ENCODE measurements at places on chromosomes 3 and 15. TPM values are rescaled to one million over a fixed set of nuclear protein-coding genes. Genes with fewer than 3 reads are reported as not detected.
A peak's percentile ranks its signal among the peaks of the same experiment; 100 is the strongest.

- peak; percentile 26 for DNase-seq
Measured at GRCh38 chr3:133547432-133548041, 25.9 kb upstream of the CDV3 start.

DNA sequence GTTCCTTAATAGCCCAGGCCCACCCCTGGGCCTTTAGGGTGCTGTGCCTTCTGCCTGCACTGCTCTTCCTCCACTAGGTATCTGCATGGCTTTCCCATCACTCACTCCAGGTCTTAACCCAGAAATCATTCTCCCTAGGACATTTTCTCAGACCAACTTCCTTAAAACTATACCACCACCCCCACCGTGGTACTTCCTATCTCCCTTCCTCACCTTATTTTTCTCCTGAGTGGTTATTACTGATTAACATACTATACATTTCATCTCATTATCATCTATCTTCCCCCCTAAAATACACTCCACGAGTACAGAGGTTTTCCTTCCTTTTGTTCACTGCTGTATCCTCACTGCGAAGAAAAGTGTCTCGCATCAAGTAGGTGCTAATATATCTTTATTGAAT is 115.2 kb downstream of the ANO10 start:
- DNase-seq: no peak

Gene MINAR1
- polyA plus RNA-seq: 0.73 TPM

Gene TNNC1
- 17.8 TPM for polyA plus RNA-seq

Gene ZBTB47
- polyA plus RNA-seq: 16.3 TPM

- peak; percentile 28 for DNase-seq
Measured at GRCh38 chr15:59657635-59658125, 365 bp upstream of the GTF2A2 start.

Gene SERPINI1
- polyA plus RNA-seq: 11.3 TPM

Gene HEMK1
- 25.6 TPM for polyA plus RNA-seq

- DNase-seq: peak; percentile 58
Measured at GRCh38 chr15:53625962-53626845, 133.3 kb downstream of the WDR72 start.

Gene SEMA3G
- 5.9 TPM for polyA plus RNA-seq

Gene SLC35G2
- polyA plus RNA-seq: 5.7 TPM

Gene TMEM212
- 3.2 TPM for polyA plus RNA-seq

DNA sequence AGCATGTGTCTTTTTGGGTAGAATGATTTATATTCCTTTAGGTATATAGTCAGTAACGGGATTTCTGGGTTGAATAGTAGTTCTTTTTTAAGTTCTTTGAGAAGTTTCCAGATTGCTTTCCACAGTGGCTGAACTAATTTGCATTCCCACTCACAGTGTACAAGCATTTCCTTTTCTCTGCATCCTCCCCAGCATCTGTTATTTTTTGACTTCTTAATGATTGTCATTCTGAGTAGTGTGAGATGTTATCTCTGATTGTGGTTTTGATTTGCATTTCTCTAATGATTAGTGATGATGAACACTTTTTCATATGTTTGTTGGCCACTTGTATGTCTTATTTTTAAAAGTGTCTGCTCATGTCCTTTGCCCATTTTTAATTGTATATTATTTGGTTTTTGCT is 337.6 kb downstream of the EFHB start:
- no peak for DNase-seq

DNA sequence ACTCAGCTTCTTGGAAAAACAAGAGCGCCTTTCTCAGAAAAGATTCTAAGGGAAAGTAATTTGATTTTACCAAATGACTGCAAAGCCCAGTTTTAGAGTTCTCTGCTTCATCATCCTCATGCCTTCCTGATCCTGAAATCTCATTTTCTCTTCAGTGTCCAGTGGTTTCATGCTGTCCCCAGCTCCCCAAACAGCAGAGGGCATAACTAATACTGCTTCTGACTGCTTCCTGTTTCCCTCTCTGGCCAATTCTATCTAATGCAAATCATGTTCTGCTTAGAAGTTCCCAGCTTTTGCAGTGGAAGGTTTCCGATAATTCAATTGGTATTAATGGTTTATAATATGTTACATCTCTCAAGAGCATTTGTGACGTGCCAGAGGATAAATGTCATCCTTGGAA is 161.1 kb downstream of the CLSTN2 start:
- DNase-seq: no peak

DNA sequence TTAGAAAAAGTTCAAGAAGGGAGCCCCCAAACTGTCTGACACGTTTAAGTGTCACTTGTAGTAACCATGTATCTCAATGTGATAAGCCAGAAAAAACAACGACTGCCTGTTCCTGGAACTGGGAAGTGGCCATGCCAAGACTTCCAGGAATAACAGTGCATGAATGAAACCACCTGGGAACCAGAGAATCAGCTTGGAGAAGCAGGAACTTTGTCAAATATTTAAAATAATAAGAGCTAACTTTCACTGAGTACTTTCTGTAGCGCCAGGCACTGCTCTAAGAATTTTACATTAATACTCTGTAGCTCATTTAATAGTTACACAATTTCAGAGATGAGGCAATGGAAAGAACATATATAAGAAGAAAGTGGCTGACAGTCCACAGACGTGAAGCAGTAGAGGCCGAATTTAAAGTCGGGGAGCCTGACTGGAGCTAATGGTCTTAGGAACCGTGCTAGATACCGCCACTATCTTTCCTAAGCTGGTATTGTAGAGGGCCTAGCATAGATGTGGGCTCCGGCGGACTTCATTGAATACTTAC is 876 bp downstream of the PLSCR1 start:
- no peak for DNase-seq

Gene MAPKBP1
- polyA plus RNA-seq: 23.9 TPM

GRCh38 chr15:33701304-33701696 is 267.0 kb upstream of the CHRM5 start:
- DNase-seq: no peak

DNA sequence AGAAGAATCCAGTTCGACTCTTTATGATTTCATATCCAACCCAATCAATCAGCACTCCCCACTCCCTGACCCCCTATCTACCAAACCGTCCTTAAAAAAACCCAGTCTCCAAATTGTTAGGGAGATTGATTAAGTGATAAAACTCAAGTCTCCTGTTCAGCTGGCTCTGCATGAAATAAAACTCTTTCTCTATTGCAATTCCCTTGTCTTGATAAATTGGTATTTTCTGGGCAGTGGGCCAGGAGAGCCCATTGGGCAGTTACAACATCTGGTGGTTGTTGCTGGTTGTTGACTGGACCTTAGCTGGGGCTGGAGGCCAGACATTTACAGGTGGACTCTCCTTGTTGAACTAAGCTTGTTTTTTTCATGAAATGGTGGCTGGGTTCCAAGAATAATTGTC is 642.3 kb downstream of the ROBO2 start:
- no peak for DNase-seq

Gene ACSBG1
- 0.42 TPM for polyA plus RNA-seq

Gene GCSAM
- polyA plus RNA-seq: 2.7 TPM
